ENCODE measurements at places on chromosomes 5 and 9.

DNA sequence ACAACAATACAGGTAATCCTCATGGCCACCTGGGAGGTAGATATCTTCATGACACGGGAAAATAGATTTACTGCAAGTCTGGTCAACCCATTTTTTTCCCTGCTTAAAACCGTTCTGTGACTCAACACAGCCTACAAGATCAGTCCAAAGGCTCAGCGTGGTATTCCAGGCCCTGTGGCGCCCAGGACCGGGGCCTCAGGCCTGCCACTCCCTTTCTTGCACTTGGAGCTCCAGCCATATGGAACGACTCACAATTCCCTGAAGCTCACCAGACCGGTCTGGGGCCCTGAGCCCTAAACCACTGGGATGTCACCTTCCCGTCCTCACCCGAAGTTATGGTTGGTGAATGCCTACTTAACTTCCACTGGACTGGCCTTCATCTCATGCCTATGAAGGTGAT, 6.5 kb upstream of the MLANA start:
- DNase-seq = no peak

- DNase-seq = no peak
These were observed 46.0 kb upstream of the SIMC1 start for GRCh38 chr5:176192094-176192721.

GRCh38 chr5:149082271-149082670, 19.4 kb upstream of the SH3TC2 start:
- no peak for DNase-seq

DNA sequence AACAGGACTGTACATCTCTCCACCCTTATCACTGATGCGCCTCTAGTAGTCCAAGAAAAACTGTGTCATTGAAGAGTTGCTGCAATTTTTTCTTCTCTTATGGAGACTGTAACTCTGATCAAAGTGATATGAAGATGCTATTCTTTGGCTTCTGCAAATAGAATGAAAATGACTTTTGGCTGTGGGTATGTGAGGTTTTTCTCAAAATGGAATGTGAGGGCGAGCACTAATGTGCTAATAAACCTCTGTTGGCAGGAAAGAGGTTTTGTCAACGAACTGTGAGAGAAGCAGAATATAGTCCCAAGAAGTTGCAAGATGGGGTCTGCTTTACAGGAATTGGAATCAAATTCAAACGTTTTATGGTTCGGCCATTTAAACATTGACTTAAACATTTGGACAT, 252.0 kb upstream of the GAS1 start:
- DNase-seq = no peak

DNA sequence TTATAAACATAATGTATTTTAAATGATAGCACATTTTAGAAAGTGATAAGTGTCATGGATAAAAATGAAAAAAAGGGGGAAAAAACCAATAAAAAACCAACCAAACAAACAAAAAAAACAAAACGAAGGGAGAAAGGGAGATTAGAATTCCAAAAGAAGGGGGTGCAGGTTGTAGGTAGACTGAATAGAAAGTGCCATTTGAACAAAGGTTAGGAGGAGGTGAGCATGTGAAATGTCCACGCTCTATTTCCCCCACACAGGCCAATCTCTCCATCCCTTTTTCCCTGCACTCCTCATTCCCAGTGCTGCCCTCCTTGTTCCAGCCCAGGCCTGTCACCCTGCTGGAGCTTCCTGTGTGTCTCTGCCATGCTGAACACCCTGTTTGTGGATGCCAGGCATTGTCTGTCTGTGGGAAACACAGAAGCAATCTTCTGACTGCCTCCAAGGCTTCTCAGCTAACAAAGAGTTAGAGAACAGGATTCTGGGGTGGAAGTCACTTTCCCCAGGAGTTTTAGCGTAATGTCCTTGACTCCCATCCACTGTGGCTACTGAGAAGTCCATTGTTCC, 138.8 kb downstream of the ADAMTS16 start:
- no peak for DNase-seq

DNA sequence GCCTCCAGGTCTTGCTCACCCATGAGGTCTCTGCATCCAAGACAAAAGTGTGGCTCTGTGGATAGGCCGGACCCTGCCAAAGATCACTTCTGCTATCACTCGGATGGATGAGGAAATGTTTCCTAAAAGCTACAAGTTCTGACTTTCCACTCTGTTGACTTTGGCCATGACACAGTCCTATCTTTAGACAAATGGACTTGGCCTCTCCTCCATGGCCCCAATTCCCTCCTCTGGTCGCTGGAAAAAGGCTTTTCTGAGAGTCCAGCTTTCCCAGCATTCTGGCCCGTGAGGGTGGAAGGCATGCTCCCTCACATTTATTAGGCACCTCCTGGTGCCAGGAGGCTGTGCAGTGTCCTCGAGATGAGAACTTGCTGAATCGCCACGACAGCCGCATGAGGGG, 83.1 kb downstream of the COL27A1 start:
- no peak for DNase-seq

All from HS-5 (cell line).